Pons (tissue), 1 donor: ENCODE measurements at places on chromosomes 3 and 15.

- DNase-seq = no peak
Observed at GRCh38 chr15:71634820-71635560, 175.4 kb upstream of the NR2E3 start.

GRCh38 chr3:127418560-127419147 is 130.8 kb upstream of the PRR20G start:
- DNase-seq = no peak

GRCh38 chr15:39511000-39511915 is 69.6 kb upstream of the THBS1 start:
- DNase-seq = no peak

DNA sequence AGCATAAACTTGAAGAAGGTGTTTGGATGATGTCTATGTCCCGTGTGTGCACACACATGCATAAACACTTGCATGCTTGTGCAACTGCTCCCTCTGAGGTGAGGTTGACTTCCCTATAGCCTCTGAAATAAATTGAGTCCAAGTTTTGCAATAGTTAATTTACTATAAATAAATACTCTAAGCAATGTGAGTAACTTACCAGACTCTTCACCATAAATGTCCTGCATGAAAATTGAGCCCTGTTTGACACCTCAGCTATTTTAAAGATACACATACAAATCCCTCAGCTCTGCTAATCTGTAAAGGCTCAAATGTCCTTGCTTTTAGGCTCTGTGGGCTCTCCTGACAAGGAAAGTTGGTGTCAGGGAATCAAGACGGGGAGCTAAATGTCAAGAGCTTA is 37.1 kb downstream of the GJD2 start:
- DNase-seq = no peak
